Uterus (tissue), 4 donors: ENCODE measurements at places on chromosomes 3 and 15. TPM values are rescaled to one million over a fixed set of nuclear protein-coding genes. Genes with fewer than 3 reads are reported as not detected.
A peak's percentile ranks its signal among the peaks of the same experiment; 100 is the strongest.

RAMAC gene
- 10.0 TPM for total RNA-seq

CFAP100 gene
- total RNA-seq: 2.8 TPM

GRCh38 chr3:55252921-55253320 lies 234.2 kb downstream of the WNT5A start:
- H3K27me3 ChIP-seq: no peaks in the 10 kb centered on the region
- DNase-seq: no peak
- no peak overlapping the region for H3K4me3 ChIP-seq
- no peak overlapping the region for H3K27ac ChIP-seq
- H3K36me3 ChIP-seq: no peaks in the 10 kb centered on the region

VWA5B2 gene
- total RNA-seq: not detected

GRCh38 chr15:48644827-48645557 lies 517 bp downstream of the FBN1 start:
- H3K4me3 ChIP-seq: peak overlapping the region; percentile 60
- peak overlapping the region; percentile 94 for H3K27ac ChIP-seq
- H3K27me3 ChIP-seq: no peaks in the 10 kb centered on the region

MEGF11 gene
- total RNA-seq: not detected

GRCh38 chr15:25733036-25733855 lies 129.9 kb downstream of the ATP10A start:
- no peak overlapping the region for H3K27ac ChIP-seq
- H3K4me3 ChIP-seq: no peak overlapping the region
- DNase-seq: no peak
- H3K4me1 ChIP-seq: no peaks in the 10 kb centered on the region

DNA sequence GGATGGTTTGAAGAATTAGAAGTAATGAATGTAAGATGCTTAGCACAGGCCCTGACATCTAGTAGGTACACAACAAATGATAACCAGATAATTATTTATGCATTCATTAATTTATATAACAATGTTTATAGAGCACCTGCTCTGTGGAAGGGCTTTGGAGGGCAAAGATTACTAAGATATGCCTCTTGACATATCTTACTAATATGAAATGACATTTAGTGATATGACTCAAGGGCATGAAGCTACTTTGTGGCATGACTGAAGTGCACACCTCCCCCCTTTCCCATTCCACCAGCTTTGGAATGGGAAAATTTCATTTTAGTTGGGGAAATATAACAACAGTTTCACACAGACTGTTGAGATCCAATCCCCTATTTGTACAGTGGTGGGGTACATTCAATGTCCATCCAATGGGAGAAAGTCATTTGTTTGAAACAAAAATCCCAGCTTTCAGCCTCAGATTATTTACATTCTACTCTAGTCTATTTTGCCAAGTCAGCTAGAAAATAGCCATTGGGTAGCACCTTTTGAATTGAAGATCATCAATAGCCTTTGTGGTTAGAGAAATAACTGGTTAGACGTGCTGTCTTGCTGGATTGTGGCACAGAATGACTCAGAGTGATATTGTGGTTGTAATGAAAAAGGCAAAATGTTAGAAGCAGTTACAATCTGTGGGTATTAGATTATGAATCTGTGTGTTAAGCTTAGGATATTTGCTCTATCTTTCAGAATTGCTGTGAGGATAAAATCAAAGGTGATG lies 72.9 kb downstream of the MOBP start:
- H3K27me3 ChIP-seq: no peaks in the 10 kb centered on the region
- DNase-seq: no peak
- H3K36me3 ChIP-seq: no peaks in the 10 kb centered on the region

XYLB gene
- total RNA-seq: 12.7 TPM

DNA sequence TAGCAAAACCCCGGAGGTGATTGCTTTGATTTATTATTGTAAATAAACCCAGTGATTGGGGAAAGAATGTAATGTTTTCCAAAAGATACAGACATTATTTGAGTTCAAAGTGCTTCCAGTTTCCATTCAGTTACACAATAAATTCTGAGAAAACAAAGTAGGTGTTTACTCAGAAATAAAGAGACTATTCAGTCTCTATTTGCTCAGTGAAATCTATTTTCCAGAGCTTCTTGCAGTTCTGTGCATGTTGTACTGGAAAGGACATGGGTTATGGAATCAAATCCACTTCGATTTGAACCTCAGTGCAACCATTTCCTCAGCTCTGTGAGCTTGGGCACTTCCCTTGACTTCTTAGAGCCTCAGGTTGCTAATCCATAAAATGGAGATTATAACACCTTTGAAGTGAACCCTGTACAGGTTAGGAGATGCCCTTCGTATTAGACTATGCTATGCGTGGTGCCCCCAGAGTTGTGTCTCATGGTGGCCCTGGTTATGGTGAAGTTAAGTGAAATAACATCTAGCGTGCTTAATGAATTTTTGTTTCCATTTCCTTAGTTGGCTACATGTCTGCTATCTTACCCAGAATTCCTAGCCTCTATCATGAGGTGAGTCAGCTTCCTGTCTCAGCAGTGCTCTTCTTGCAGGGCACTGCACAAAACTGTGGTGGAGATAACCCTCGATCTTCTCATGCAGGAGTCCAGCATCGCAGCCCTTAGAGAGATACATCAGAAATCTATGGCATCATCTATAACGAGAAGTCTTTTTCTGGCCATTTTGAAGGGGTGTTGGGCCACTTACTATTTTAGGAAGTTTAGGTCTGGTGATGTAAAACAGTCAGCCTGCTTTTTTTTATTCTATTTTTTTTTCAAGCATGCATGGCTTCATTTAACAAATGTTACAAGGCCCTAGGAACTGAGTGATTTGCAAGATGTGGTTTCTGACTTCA lies 97.7 kb downstream of the RPL39L start:
- H3K36me3 ChIP-seq: no peaks in the 10 kb centered on the region
- H3K4me3 ChIP-seq: no peak overlapping the region
- H3K27ac ChIP-seq: no peak overlapping the region
- H3K4me1 ChIP-seq: no peaks in the 10 kb centered on the region
- no peak for DNase-seq

CHCHD6 gene
- 10.3 TPM for total RNA-seq

DNA sequence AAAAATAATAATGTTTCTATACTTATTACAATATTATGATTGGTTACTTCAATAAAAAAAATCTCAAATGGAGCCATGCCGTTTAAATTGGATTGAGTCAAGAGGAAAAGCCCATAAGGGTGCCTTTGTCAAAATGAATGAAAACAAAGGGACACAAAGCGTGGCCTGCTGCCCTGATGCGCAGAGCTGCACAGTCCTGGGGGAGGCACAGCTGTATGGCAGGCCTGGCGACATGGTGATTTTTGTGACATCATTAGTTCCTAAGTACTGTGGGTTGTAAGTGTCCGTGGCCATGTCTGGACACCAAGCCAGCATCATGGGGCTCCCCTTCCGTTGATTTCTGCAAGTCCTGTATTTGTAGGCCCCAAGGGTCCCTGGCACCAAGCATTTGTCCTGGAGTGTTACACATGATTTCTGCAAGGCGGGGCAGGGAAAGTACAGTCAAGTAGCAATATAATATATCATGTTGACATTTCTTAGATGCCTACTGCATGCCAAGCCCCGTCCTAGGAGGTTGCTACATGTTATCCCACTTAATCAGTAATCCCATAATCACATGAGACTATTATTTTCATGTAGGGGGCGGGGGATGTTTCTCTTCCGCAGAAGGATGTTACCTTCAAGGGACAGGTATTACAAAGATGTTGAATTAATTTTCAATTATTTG lies 59.7 kb downstream of the GHSR start:
- no peak overlapping the region for H3K4me3 ChIP-seq
- DNase-seq: no peak
- no peaks in the 10 kb centered on the region for H3K36me3 ChIP-seq
- no peaks in the 10 kb centered on the region for H3K4me1 ChIP-seq

DNA sequence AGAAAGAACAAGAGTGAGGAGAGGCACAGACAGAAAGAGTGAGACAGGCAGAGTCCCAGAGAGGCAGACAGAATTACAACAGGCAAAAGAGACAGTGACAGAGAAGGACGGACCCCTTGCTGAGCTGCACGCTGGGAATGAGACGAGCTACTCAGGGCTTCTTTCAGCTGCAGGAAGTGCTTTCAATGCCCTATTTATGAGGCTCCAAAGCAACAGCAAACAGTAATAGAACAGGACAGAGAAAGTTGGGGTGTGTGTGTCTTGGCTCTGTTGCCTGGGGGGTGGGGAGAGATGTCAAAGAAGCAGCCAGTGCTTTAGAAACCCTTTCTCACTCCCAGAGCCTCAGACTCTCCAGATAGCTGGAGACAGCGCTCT lies 502 bp upstream of the TIMP4 start:
- no peak overlapping the region for H3K4me3 ChIP-seq
- no peaks in the 10 kb centered on the region for H3K4me1 ChIP-seq
- no peaks in the 10 kb centered on the region for H3K36me3 ChIP-seq
- no peak for DNase-seq
- no peaks in the 10 kb centered on the region for H3K27me3 ChIP-seq

ONECUT1 gene
- total RNA-seq: not detected

CDHR4 gene
- not detected for total RNA-seq

KNG1 gene
- total RNA-seq: not detected

GRCh38 chr15:69524814-69525213 lies 72.2 kb downstream of the RPLP1 start:
- H3K4me1 ChIP-seq: no peaks in the 10 kb centered on the region
- no peak overlapping the region for H3K27ac ChIP-seq
- no peaks in the 10 kb centered on the region for H3K27me3 ChIP-seq
- H3K4me3 ChIP-seq: no peak overlapping the region

GRCh38 chr3:136544532-136544931 lies 207.6 kb downstream of the STAG1 start:
- no peaks in the 10 kb centered on the region for H3K27me3 ChIP-seq
- no peak for DNase-seq
- H3K4me1 ChIP-seq: no peaks in the 10 kb centered on the region
- H3K27ac ChIP-seq: no peak overlapping the region
- H3K4me3 ChIP-seq: no peak overlapping the region

DNA sequence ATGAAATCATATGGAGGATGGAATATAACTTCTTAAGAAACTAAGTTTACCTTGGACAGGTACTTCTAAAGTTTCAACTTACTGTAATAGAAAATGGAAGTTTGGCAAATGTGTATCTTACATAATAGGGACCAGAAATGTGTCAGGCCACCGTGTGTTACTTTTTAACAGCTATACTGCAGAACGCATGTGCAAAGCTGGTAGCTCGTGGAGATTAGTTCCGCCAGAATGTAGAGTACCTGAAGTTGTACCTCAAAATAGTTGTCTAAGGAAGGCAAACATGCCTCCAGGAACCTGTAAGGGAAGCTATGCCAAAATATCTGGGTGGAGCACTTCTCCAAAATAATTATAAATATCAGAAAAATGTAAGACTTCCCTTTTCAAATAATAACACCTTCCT lies 920.6 kb downstream of the ROBO1 start:
- no peaks in the 10 kb centered on the region for H3K36me3 ChIP-seq
- no peak overlapping the region for H3K27ac ChIP-seq
- H3K27me3 ChIP-seq: no peaks in the 10 kb centered on the region

DNA sequence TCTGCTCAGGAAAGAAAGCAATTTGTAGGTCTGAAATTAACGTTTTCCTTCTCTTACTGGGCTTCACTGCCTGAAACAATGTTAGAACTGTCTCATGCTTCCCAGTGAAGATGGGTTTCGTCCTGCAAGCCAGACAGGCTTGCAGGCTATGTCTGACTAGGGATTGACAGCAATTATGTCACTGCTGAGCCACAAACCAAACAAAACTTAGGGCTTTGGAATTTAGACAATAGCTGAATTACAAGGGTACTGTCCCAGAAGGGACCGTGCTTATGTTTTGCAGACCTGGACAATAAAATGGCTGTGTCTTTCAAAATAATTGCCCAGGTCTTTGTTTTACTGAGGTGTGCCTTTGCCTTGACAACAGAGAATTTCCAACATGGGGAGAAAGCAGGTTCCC lies 46.3 kb upstream of the CCDC80 start:
- H3K4me1 ChIP-seq: no peaks in the 10 kb centered on the region
- no peaks in the 10 kb centered on the region for H3K36me3 ChIP-seq
- DNase-seq: no peak
- H3K27ac ChIP-seq: no peak overlapping the region

- H3K27me3 ChIP-seq: no peaks in the 10 kb centered on the region
- H3K36me3 ChIP-seq: no peaks in the 10 kb centered on the region
- no peak overlapping the region for H3K27ac ChIP-seq
- DNase-seq: no peak
- no peaks in the 10 kb centered on the region for H3K4me1 ChIP-seq
Measured at GRCh38 chr3:123261666-123262065, 59.9 kb downstream of the SEC22A start.

- H3K4me3 ChIP-seq: no peak overlapping the region
- H3K27ac ChIP-seq: peak overlapping the region; percentile 11
- DNase-seq: no peak
- no peaks in the 10 kb centered on the region for H3K4me1 ChIP-seq
Measured at GRCh38 chr3:52121464-52121805, 32.8 kb downstream of the POC1A start.

GRCh38 chr15:74754593-74755215 lies 6.1 kb downstream of the CYP1A2 start:
- H3K36me3 ChIP-seq: no peaks in the 10 kb centered on the region
- H3K4me1 ChIP-seq: no peaks in the 10 kb centered on the region
- no peaks in the 10 kb centered on the region for H3K27me3 ChIP-seq
- H3K27ac ChIP-seq: no peak overlapping the region

DNA sequence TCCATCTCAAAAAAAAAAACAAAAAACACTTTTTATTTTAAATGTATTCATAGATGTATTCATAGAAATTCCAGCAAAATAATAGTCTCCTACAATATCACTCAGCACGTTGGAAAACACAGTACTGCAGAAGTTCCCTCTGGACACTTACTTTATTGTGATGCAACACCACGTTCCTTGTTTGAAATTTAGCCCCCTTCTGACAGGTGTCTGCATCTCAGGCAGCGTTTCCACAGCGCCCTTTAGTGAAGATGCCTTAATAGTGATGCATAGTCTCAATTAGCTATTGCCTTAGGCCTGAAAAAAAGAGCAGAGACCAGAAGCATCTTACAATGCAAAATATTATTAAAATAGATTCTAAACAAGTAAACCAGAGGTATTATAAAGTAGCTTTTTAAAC lies 20.3 kb downstream of the IL12A start:
- H3K4me3 ChIP-seq: no peak overlapping the region
- H3K27ac ChIP-seq: no peak overlapping the region
- H3K36me3 ChIP-seq: no peaks in the 10 kb centered on the region
- H3K27me3 ChIP-seq: no peaks in the 10 kb centered on the region

- no peak overlapping the region for H3K27ac ChIP-seq
- H3K27me3 ChIP-seq: no peaks in the 10 kb centered on the region
- no peak for DNase-seq
- no peaks in the 10 kb centered on the region for H3K36me3 ChIP-seq
- H3K4me1 ChIP-seq: no peaks in the 10 kb centered on the region
Measured at GRCh38 chr15:70947351-70948335, 55.0 kb downstream of the LRRC49 start.

HACD2 gene
- total RNA-seq: 35.8 TPM

DNA sequence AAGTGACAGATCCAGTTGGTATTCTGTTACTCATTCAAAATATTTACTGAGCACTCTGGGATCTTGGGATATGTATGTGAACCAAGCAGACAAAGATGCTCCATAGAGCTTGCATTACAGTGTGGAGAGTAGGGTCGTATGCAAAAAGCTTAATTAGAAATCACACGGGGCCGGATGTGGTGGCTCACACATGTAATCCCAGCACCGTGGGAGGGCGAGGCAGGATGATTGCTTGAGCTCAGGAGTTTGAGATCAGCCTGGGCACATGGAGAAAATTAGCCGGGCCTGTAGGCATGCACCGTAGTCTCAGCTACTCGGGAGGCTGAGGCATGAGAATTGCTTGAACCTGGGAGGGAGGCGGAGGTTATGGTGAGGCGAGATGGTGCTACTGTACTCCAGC lies 68.7 kb upstream of the MB21D2 start:
- H3K27me3 ChIP-seq: peaks cover 3% of the 10 kb centered on the region
- H3K36me3 ChIP-seq: no peaks in the 10 kb centered on the region
- H3K27ac ChIP-seq: no peak overlapping the region
- no peaks in the 10 kb centered on the region for H3K4me1 ChIP-seq

ROPN1 gene
- not detected for total RNA-seq

TEX55 gene
- total RNA-seq: not detected

B3GALNT1 gene
- total RNA-seq: 0.77 TPM
